ENCODE measurements at places on chromosomes 2 and 18.

DNA sequence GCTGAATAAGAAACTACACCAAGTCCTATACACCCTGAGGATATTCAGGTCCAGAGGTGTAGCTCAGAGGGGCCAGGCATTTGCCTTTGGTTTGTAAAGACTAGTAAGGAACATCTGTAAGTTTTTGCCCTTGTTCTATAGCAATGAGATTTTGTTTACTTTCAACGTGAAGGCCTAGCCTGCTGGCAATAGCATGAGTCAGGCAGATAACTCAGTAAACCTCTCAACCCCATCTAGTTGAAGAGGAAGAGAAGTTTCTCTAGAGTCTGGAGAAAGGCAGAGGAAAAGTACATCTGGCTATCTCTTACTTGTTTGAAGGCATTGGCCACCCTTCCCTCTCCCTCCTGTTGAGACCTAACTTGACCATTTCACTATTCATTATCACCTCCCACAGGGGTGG is 70.3 kb upstream of the ZNF521 start:
- DNase-seq: no peak

- no peak for DNase-seq
Measured at GRCh38 chr2:67510745-67511144, 113.6 kb downstream of the ETAA1 start.

DNA sequence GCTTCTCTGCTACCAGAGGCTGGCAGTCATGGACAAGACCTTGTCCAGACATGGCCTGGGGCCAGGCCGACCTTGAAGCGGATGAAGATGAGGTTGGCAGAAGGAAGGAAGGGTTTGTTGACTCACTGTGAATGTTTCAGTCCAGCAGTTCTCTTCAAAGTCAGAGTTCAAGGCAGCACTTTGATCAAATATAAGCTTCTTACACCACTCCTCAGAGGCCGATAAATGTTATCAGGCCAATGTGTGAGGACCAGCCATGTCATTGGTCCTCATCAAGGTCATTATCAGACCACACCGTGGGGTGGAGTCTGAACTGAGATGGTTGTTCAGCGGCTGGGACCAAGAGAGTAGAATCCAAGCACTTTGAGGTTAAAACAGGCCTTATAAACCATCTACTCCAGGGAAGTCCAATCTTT is 35.5 kb downstream of the QPCT start:
- no peak for DNase-seq

GRCh38 chr2:62313449-62314227 is 117.7 kb downstream of the B3GNT2 start:
- no peak for DNase-seq

DNA sequence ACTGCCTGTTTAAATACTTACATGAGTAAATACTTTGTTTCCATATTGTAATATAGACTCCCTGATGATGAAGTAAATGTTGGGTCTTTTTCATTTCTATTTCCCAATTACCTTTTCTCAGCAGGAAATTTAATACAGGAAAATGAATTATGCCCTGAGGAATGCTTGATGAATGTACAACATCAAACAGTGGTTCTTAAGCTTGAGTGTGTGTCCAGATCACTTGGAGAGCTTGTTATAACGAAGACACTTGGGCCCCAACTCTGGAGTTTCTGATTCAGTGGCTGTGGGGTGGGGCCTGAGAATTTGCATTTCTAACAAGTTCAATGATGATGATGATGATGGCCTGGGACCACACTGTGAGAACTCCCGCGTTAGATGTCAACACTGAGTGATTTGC is 7.1 kb upstream of the ME2 start:
- DNase-seq: no peak

DNA sequence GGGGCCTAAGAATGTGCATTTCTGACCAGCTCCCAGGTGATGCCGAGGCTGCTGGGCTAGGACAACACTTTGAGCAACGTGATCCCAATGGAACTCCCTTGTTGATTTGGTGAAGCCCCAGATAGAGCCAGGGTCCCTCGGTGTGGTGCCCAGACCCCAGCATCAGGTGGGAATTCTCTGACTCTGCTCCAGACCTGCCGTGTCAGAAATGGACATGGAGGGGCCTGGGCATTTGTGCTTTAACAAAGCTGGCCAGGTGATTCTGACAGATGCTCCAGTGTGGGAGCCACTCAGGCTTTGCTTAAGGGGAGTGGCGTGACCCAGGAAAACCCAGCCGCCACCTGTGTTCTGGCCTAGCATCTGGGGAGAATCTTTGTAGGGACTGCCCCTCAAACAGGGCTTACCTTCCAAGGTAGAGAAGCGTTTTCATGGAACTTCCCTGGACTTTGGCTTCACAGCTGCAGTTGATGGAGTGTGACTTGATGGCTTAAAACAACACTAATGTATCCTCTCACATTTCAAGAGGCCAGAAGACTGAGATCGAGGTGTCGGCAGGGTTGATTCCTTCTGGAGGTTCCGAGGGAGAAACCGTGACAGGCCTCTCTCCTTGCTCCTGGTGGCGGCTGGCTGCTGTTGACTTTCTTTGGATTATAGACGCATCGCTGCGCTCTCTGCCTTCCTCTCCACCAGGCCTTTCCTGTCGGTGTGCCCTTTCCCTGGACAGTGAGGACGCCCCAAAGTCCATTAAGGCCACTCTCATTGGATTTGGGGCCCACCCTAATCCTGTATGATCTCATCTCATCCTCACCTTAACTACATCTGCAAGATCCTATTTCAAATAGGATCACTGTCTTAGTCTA is 57.0 kb upstream of the HDAC4 start:
- DNase-seq: peak; percentile 6
